ENCODE measurements at places on chromosomes 11 and 22. TPM values are rescaled to one million over a fixed set of nuclear protein-coding genes. Genes with fewer than 3 reads are reported as not detected.
A peak's percentile ranks its signal among the peaks of the same experiment; 100 is the strongest.

Gene LMNTD2
- 9.7 TPM for total RNA-seq

Gene CARD18
- not detected for total RNA-seq

- no peak overlapping the region for H3K4me3 ChIP-seq
- no peak for DNase-seq
- peaks cover 11% of the 10 kb centered on the region for H3K4me1 ChIP-seq
- H3K27ac ChIP-seq: peak overlapping the region; percentile 12
These were observed 21.0 kb downstream of the P2RY2 start for GRCh38 chr11:73239111-73239521.

Gene FOXRED1
- total RNA-seq: 18.0 TPM

Gene GAL3ST1
- total RNA-seq: 3.5 TPM

Gene MS4A8
- 45.9 TPM for total RNA-seq

- DNase-seq: no peak
- no peak overlapping the region for H3K4me3 ChIP-seq
- peaks cover 8% of the 10 kb centered on the region for H3K4me1 ChIP-seq
- H3K36me3 ChIP-seq: no peaks in the 10 kb centered on the region
- no peaks in the 10 kb centered on the region for H3K27me3 ChIP-seq
These were observed 79.7 kb downstream of the FAT3 start for GRCh38 chr11:92304271-92304670.

DNA sequence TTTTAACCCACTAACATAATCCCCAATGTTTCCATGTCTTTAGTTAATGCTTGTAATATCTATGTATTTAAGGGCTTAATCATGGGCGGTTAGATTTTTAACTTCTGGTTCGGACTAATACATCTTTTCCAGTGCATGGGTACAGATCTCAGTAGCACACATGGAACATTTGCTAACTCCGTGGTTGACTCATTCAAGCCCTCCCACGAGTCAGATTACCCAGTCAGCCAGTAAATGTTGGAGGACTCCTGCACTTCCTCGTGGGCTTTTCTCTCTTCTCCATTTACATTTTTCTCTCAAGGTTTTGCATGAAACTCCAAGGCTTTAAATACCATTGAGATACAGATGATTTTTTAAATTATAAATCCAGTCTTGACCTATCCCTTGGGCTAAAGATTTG, 313.9 kb downstream of the ST3GAL4 start:
- H3K27ac ChIP-seq: no peak overlapping the region
- no peaks in the 10 kb centered on the region for H3K27me3 ChIP-seq
- H3K4me3 ChIP-seq: no peak overlapping the region
- H3K4me1 ChIP-seq: no peaks in the 10 kb centered on the region
- no peaks in the 10 kb centered on the region for H3K36me3 ChIP-seq

DNA sequence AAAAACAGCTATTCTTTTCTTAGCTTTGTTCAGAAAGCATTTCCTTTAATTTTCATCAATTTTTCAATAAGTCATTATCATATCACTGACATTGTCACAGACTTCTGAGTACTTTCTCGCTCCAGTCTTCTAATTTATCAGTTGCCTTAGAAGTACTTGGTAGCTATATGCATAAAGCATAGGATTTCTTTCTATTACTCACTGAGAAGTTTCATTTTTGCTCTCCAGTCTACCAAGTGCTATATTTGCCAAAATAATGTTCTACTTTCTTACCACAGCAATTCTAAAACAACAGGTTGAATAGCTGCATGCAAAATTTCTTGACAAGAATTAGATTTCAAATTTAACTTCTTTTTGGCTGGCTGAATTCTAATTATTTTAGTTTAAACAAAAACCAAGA, 116.3 kb downstream of the STK33 start:
- no peaks in the 10 kb centered on the region for H3K27me3 ChIP-seq
- no peaks in the 10 kb centered on the region for H3K36me3 ChIP-seq
- H3K4me3 ChIP-seq: no peak overlapping the region
- H3K27ac ChIP-seq: no peak overlapping the region

DNA sequence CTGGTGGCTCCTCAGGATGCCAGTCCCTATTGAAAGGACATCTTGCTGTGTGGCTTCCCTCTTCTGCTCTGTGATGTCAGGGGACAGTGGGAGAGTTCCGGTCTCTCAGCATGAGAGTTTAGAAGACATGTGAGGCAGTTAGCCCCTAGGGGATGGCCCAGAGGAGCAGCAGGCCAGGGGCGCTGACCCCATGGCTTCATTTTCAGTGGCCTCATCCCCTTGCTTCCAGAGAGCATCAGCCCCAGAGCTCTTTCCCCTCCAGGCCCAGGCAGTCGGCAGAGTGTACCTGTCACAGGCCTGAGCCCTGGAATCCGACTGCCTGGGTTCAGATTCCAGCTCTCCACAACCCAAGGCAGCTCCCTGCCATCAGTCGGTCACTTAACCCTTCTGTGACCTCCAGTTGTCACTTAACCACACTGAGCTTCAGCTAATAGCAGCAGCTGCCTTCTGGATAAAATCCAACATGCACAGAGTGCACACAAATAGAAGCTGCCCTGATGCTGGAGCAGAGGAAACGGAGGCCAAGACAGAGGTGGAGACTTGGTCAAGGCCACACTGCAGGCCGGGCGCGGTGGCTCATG, 14.1 kb upstream of the LRRC10B start:
- no peak overlapping the region for H3K4me3 ChIP-seq
- DNase-seq: no peak
- no peaks in the 10 kb centered on the region for H3K36me3 ChIP-seq
- no peaks in the 10 kb centered on the region for H3K27me3 ChIP-seq

- DNase-seq: no peak
- no peaks in the 10 kb centered on the region for H3K36me3 ChIP-seq
- no peaks in the 10 kb centered on the region for H3K27me3 ChIP-seq
- H3K27ac ChIP-seq: peak overlapping the region; percentile 29
- no peak overlapping the region for H3K4me3 ChIP-seq
- H3K4me1 ChIP-seq: no peaks in the 10 kb centered on the region
These were observed 1.3 kb downstream of the TEF start for GRCh38 chr22:41383085-41383484.

- H3K4me1 ChIP-seq: peaks cover 16% of the 10 kb centered on the region
- no peak overlapping the region for H3K27ac ChIP-seq
- H3K4me3 ChIP-seq: no peak overlapping the region
These were observed 51.7 kb downstream of the CDKN1C start for GRCh38 chr11:2833716-2834502.

GRCh38 chr11:44865866-44866272, 84.8 kb downstream of the TP53I11 start:
- no peaks in the 10 kb centered on the region for H3K27me3 ChIP-seq
- no peaks in the 10 kb centered on the region for H3K36me3 ChIP-seq
- H3K27ac ChIP-seq: no peak overlapping the region
- peaks cover 5% of the 10 kb centered on the region for H3K4me1 ChIP-seq
- no peak overlapping the region for H3K4me3 ChIP-seq

DNA sequence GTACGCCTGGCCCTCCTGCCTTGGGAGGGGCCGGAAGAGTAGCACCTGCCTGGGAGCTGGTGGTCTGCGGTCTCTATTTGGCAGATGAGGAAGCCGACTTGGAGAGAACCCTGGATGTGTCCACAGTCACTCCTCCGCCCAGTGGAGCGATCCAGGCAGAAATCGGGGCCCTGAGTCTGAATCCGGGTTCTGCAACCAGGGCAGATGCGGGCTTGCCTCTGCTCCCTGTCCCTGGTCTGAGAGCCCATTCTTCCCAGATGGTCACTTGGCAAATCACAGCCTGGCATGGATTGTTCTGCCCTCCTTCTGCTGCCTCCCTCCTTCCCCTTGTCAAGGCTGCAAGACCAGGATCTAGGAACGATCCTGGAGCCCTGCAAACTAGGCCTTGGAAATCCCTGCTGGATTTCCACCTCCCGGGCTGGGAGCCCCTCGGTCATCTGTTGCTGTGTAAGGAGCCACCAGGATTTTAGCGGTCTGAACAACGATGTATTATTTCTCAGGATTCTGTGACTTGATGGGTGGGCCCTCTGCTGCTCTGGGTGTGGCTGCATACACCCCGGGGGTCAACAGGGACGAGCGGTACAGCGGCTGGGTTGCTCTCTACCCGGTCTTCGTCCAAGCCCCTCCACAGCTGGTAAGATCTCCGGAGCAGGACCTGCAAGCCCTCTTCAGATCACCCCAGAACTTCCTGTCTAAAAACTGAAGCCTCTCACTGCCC, 2.0 kb upstream of the ASCL2 start:
- DNase-seq: no peak
- H3K36me3 ChIP-seq: no peaks in the 10 kb centered on the region
- no peaks in the 10 kb centered on the region for H3K4me1 ChIP-seq

DNA sequence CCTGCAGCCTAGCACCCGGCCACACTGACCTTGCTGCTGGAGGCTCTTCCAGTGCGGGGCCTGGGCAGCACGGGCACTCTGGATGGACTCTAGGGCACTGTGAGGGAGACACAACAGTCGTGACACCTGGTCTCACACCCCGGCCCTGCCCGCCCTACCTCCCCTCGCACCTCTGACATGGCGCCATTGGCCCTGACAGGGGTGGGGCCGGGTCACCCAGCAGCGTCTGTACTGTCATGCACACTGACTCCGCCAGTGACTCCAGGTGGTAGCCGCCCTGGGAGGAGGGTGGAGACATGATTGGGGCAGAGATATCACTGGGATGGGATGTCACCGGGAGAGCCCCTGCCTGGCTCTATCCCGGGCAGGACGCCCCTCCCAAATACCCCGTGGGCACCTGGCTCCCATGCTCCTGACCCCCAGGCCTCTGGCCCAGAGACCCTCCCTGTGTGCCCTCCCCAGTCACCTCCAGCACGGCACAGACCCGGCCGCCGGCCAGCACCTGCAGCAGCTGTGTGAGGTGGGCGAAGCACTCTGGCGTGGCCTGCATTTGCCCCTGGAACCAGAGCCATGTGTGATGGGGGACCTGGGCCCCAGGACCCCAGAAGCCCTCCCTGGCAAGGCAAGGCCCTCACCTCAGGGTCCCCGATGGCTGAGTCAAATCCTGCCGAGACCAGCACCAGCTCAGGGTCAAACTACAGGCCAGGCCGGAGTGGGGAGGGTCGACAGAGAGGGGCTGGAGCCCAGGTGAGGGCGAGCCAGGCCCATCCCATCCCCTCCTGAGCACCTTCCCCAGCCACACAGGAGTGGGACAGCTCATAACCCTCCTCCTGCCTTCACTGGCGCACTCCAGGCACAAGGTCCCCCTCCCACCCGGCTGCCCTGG, 2.6 kb downstream of the HDAC10 start:
- peaks cover 16% of the 10 kb centered on the region for H3K36me3 ChIP-seq
- no peak overlapping the region for H3K27ac ChIP-seq
- no peak overlapping the region for H3K4me3 ChIP-seq
- peaks cover 19% of the 10 kb centered on the region for H3K4me1 ChIP-seq
- H3K27me3 ChIP-seq: no peaks in the 10 kb centered on the region

Gene RHOG
- total RNA-seq: 15.4 TPM

GRCh38 chr11:130787092-130787616, 129.1 kb downstream of the SNX19 start:
- H3K4me1 ChIP-seq: peaks cover 39% of the 10 kb centered on the region
- H3K4me3 ChIP-seq: no peak overlapping the region
- DNase-seq: peak; percentile 95
- no peaks in the 10 kb centered on the region for H3K36me3 ChIP-seq
- H3K27me3 ChIP-seq: no peaks in the 10 kb centered on the region

DNA sequence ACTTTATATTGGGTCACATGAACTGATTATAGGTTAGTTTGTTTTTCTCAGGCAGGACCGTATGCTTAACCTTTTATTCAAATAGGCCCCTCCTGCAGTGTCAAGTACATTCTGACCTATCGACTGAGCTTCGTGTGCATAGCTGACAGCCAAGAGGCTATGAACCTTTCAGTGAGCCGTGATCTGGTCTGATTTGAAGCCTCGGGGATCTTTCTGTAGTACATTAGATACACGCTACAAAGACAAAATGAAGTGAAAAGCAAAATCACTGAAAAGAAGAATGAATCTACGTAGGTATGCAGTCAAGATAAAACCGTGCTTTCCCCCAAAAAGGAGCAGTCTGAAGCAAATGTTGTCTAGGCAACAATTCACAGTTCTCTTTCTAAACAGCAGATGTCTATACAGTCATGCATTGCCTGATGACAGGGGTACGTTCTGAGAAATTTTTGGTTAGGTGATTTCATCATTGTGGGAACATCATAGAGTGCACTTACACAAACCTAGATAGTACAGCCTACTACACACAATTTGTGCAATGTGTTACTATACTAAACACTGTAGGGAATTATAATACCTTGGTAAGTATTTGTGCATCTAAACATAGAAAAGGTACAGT, 18.1 kb downstream of the JHY start:
- H3K36me3 ChIP-seq: no peaks in the 10 kb centered on the region
- H3K4me3 ChIP-seq: no peak overlapping the region
- H3K4me1 ChIP-seq: no peaks in the 10 kb centered on the region

Gene SHANK2
- total RNA-seq: 42.7 TPM

DNA sequence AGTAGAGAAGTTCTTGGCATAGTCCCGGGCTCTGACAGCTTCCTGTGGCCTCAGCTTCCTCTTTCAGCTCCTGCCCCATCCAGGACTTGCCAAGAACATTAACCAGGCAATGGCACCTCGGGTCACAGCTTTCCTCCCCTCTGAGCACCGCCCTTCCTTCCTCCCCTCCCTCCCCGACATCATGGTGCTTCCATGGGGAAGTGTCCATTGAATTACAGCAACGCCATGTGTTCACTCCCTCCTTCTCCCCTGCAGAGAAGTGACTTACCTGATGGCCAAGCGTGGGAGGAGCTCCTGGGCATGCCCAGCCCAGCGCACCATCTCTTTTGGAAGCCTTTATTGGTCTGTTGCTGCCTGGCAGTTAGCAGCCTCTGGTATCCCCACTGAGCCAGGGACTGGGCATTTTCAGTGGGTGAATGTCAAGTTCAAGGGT, 25.8 kb upstream of the DAGLA start:
- H3K4me3 ChIP-seq: no peak overlapping the region
- H3K4me1 ChIP-seq: no peaks in the 10 kb centered on the region

DNA sequence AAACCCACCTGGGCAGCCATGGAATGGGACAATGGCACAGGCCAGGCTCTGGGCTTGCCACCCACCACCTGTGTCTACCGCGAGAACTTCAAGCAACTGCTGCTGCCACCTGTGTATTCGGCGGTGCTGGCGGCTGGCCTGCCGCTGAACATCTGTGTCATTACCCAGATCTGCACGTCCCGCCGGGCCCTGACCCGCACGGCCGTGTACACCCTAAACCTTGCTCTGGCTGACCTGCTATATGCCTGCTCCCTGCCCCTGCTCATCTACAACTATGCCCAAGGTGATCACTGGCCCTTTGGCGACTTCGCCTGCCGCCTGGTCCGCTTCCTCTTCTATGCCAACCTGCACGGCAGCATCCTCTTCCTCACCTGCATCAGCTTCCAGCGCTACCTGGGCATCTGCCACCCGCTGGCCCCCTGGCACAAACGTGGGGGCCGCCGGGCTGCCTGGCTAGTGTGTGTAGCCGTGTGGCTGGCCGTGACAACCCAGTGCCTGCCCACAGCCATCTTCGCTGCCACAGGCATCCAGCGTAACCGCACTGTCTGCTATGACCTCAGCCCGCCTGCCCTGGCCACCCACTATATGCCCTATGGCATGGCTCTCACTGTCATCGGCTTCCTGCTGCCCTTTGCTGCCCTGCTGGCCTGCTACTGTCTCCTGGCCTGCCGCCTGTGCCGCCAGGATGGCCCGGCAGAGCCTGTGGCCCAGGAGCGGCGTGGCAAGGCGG, 11.4 kb upstream of the ARHGEF17 start:
- no peak overlapping the region for H3K27ac ChIP-seq
- no peak for DNase-seq
- H3K27me3 ChIP-seq: no peaks in the 10 kb centered on the region
- H3K4me1 ChIP-seq: no peaks in the 10 kb centered on the region

Gene DBX1
- not detected for total RNA-seq

- H3K4me1 ChIP-seq: no peaks in the 10 kb centered on the region
- no peaks in the 10 kb centered on the region for H3K27me3 ChIP-seq
- H3K27ac ChIP-seq: no peak overlapping the region
- no peak overlapping the region for H3K4me3 ChIP-seq
- no peaks in the 10 kb centered on the region for H3K36me3 ChIP-seq
These were observed 137.8 kb downstream of the KIRREL3 start for GRCh38 chr11:126862664-126863243.
